ENCODE measurements at places on chromosomes 2 and 18. TPM values are rescaled to one million over a fixed set of nuclear protein-coding genes. Genes with fewer than 3 reads are reported as not detected.
A peak's percentile ranks its signal among the peaks of the same experiment; 100 is the strongest.

- H3K27ac ChIP-seq, result no peak overlapping the region
- H3K27me3 ChIP-seq, result no peaks in the 10 kb centered on the region
- no peak overlapping the region for H3K4me3 ChIP-seq
- DNase-seq, result no peak
Measured at GRCh38 chr2:66275984-66276383, 158.9 kb upstream of the MEIS1 start.

The RSAD2 gene
- total RNA-seq, result 11.8 TPM

DNA sequence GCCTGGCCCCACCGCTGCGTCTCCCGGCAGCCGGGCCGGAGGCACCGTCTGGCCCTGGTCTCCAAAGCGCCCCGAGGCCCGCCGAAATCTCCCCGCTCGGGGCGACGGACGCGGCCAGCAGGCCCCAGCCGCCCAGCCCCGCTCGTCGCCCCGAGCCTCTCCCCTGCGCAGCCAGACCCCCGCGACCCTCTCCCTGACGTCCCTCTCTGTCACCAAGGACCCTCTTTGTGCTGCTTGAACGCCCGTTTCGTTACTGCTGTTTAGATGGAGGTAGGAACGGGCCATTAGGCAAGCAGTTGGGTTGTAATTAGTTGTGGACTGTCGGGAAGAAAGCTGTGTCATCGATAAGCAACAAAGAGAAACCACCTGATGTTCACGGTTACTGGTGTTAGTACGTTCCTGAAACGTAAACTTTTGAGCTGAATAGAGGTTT is 686 bp downstream of the UBXN4 start:
- peaks cover under 1% of the 10 kb centered on the region for H3K36me3 ChIP-seq
- peaks cover 16% of the 10 kb centered on the region for H3K4me1 ChIP-seq
- no peaks in the 10 kb centered on the region for H3K27me3 ChIP-seq
- peak; percentile 69 for DNase-seq

DNA sequence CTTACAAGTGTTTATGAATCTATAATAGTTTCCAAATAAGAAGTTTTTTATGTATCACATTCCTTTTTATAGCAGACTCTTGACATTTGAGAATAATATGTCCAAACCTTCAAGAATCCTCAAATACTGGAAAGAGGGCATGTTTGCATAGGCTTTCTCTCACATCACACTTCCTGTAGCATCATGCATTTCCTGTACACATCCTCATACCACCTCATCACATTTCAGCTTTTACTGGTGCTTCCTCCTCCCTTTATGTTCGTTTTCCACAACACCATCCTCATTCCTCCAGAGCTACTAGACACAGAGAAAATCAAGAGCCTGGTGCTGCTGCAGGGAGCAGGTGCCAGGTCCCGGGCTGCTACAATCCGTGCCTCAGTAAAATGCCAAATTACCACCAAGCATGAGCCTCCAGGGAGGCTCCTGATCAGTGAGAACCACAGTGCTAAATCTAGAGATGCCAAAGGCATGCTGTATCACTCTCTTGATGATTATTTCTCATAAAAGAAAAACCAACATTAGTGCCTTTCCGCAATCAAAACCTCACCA is 137.7 kb upstream of the CYP1B1 start:
- H3K27ac ChIP-seq, result no peak overlapping the region
- H3K4me3 ChIP-seq, result no peak overlapping the region
- H3K36me3 ChIP-seq, result no peaks in the 10 kb centered on the region
- DNase-seq, result no peak

The GEN1 gene
- 4.6 TPM for total RNA-seq

- H3K27me3 ChIP-seq, result no peaks in the 10 kb centered on the region
- H3K4me1 ChIP-seq, result peaks cover 23% of the 10 kb centered on the region
- no peak overlapping the region for H3K4me3 ChIP-seq
- no peak for DNase-seq
- H3K36me3 ChIP-seq, result no peaks in the 10 kb centered on the region
Measured at GRCh38 chr2:145750144-145750543, 1230.2 kb upstream of the ZEB2 start.

DNA sequence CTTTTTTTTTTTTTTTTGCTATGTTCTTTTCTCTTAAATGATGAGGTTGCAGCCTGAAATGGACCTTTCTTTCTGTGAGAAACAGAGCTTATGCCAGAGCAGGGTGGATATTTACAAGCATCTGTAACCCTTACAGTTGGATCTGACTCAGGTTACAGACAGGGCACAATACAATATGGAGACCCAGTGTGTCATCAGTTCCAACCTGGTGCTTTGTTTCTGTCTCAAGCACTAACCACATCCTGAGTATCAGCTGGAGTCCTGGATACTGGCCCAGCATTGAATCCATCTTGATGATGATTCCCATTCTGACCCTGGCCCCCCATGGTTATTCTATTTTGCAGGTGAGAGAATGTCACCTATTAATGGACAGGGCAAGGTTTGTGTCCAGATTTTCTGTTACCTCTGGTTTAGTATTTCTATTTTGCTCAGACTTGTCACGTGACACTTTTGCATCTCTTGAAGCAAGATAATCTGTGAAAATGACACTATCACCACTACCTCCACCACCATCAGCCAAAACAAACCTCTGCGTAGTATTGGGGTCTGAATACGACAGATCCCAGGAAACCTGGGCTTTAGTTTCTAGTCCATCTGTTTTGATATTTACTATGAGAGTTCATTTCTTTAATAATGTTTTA is 174.0 kb downstream of the CCDC85A start:
- DNase-seq, result peak; percentile 49
- no peak overlapping the region for H3K4me3 ChIP-seq
- no peaks in the 10 kb centered on the region for H3K27me3 ChIP-seq
- H3K27ac ChIP-seq, result no peak overlapping the region
- H3K4me1 ChIP-seq, result no peaks in the 10 kb centered on the region
